ENCODE measurements at places on chromosomes 3 and 15.

GRCh38 chr3:126550488-126551051, 8.2 kb downstream of the C3orf22 start:
- DNase-seq, result peak; percentile 48

DNA sequence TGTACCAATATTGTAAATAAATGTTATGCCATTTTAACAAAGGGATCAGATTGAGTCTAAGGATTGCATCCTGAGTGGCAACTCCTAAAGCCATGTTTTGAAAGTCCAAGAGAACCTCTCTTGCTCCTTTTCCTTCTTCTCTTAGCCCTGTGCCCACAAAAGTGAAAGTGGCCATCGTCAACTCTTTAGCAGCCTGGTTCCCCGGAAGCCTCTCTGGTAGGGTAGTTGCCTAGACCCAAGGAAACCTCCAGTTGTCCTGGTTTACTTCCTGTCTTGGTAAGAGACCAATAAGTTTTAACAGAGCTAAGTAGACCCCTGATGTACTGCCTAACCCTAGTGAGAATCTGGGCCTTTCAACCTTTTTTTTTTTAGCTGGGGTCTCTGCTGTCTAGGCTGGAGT, 10.2 kb upstream of the ITPKA start:
- DNase-seq, result no peak

DNA sequence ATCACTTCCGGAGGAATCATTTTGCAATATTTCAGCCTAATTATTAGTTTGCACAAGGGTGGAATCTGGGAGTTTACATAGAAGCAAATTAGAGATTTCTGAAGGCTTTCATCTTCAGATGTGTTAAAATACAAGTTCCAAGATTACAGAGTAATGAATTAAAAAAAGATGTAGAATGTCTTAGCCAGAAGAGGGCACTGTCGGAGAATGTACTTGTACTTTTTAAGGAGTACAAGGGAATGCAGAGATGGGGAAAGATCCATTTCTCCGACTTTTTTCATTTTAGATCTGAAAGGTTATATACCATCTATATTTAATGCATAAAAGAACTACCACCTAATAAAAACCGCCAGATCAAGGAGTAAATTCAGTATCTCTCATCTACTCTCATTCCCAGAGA, 43.1 kb upstream of the WDR5B start:
- no peak for DNase-seq

DNA sequence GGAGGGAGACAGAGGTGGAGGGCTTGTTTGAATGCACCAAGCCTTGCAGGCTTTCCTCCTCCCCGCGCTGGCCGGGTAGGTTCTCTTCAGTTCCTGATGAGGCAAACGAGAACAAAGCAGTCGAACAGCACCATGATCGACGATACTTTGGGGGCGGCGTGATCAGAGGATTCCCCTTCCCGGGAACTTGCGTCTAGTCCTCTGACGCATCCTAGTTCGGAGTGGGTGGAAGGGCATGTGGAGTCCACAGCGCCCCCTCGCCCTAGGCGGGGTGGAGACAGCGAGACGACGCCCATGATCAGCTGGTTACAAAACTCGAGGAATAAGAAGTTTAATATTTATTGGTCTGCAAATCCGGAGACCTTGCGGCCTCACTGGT, 452 bp upstream of the SV2B start:
- no peak for DNase-seq

GRCh38 chr3:142844339-142844977, 44.4 kb downstream of the PCOLCE2 start:
- DNase-seq, result no peak

DNA sequence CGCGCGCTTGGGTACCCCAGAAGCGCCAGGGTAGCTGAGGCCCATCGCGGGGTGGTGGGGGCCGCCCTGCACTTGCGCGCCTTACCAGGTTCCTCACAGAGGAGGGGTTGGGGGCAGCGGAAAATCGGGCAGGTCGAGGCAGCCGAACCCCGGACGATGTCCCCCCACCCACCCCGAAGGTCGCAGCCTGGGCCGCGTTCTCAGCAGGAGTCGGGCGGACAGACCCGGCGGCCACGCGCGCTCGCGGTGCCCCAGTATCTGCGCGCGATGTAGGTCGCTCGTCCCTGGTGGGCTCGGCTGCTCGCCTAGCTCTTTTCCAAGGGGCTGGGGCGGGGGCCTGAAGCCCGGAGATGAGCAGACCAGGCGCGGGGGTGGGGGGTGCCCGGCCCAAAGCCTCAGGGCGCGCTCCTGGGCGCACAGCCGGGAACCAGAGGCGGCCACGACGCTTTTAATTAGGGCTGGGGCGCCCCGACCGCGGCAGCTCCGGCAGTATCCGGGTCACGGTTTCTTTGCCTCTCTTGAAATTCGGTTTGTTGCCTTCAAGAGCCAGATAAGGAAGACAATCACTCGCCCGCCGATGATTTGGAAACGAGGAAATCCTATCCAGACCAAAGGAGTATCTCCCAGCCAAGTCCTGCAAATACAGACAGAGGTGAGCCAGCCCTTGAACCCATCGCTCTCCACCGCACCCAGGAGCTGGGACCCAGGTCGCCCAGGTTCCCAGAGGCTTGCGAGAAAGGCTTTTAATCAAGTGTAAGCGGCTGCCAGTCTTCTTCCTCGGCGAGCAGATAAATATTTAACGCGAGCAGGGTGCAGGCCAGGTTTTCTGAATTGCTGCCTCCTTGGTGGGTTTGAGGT, 4.6 kb downstream of the SKOR1 start:
- peak; percentile 55 for DNase-seq

- no peak for DNase-seq
Measured at GRCh38 chr3:112974178-112974517, 755 bp downstream of the CD200R1 start.

- DNase-seq, result no peak
Measured at GRCh38 chr3:45967724-45968123, 24.5 kb downstream of the CXCR6 start.

GRCh38 chr3:171346582-171347300, 113.5 kb downstream of the TNIK start:
- no peak for DNase-seq

- DNase-seq, result no peak
Measured at GRCh38 chr15:28955160-28955992, 69.6 kb downstream of the APBA2 start.

DNA sequence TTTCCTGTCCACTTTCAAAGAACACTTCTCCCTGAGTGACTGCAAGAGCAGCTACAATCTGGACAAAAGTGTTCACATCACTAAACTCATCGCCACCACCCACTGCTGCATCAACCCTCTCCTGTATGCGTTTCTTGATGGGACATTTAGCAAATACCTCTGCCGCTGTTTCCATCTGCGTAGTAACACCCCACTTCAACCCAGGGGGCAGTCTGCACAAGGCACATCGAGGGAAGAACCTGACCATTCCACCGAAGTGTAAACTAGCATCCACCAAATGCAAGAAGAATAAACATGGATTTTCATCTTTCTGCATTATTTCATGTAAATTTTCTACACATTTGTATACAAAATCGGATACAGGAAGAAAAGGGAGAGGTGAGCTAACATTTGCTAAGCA, 1.8 kb downstream of the CCRL2 start:
- DNase-seq, result no peak

DNA sequence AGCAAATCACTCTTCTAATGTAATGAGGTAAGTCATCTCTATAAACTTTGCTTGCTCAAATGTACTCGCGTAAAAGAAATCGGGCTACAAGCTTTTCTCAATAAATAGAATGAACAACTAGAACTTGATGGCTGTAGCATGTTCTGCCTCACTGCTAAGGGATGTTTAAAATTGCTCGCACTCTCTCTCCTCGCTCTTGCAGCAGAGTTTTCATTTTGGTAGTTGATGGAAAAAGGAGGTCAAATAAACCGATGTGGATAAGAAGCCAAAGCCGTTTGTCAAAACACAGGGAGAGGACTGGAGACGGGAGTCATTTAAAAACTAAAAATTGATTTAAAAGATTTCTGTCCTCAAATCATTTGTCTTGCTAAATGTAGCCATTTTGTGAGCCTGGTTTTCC, 53.3 kb downstream of the ANXA2 start:
- DNase-seq, result no peak

DNA sequence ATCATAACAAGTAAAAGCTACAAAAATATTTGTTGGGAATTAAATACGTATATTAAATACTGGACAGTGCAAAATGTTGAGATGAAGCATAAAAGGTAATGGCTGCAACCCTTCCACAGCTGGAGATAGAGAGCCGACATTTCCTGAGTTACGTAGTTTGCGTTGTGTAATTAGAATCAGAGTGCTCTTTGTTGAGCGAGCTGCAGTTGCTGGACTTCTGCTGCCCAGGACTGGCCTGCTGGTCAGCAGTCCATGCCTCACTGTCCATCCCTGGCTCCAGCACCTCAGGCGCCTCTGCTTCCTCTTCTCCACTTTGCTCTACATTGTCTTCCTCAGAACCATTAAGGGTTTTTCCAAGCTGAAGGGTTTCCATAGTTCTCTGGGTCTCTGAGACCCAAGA, 28.4 kb upstream of the SHC4 start:
- no peak for DNase-seq

GRCh38 chr3:23607184-23607847, 198.4 kb upstream of the UBE2E1 start:
- no peak for DNase-seq

GRCh38 chr3:163863146-163863545, 1215.2 kb downstream of the SI start:
- no peak for DNase-seq

DNA sequence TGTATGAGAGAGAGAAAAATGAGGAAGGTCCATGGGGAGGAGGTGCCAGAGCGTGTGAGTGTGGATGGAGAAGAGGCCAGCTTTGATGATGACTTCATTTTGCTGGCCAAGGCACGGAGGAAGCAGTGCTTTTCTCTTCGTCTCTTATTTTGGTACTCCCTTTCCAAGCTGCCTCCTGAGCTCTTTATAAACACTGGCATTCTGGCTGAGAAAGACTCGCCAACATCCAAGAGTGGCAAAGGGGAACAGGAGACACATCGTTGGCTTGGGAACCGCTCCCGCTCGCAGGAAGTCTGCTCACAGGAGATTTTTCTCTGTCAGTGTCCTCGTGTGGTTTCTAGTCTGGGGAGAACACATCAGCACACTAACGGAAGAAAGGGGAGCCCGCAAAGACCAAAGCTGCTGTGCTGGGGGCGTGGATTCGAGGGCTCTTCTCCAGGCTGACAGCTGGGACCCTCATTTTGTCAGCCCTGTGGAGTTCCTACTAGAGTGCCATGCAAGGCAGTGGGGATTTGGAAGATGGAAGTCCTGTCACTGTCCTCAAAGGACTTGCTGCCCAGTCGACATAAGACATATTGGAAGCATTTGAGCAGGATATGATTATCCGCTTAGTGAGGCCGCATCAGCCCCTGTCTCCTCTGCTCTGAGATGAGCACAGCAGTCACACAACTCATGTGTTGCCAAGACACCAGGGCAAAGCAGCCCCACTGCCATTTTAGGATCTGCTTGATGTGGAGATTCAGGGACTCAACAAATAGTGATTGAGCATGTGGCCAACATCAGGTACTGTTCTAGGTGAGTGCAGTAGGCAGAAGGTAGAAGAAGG, 8.0 kb upstream of the SEMA4B start:
- DNase-seq, result no peak

DNA sequence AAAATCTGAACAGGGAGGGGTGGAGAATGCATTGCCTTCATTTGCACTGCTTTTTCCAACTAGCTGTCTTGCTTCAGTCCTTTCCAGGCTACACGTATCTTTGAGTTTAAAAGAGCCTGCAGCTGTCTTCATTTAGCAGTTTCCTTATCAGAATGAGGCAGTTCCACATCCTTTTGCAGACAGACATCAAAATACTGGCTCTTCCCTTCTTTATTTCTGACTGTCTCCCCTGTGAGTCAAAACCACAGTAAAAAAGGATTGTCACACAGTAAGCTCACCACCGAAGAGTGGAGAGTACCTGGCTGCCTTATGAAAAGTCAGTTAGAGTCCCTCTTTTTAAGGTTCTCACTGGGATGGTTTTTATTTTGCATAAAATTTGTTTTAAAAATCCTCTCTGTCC, 205.5 kb upstream of the CD96 start:
- no peak for DNase-seq

Measured in upper lobe of right lung (tissue), 1 donor.